Activated CD4-positive, alpha-beta T cell treated with anti-CD3 and anti-CD28 coated beads, Interleukin-2, amount 10 ng/mL, durations not matched to agents 7 days and 5 days (primary cell): ENCODE measurements at places on chromosomes 5 and 9. TPM values are rescaled to one million over a fixed set of nuclear protein-coding genes. Genes with fewer than 3 reads are reported as not detected.

Gene SMIM15
- 49.0 TPM for total RNA-seq

Gene HRCT1
- not detected for total RNA-seq

Gene FSTL4
- not detected for total RNA-seq

Gene PCDHB2
- total RNA-seq, result not detected

Gene HRH2
- total RNA-seq, result 25.5 TPM

Gene LMX1B
- total RNA-seq, result not detected

Gene OR1B1
- total RNA-seq, result not detected

Gene PRDM9
- total RNA-seq, result not detected

Gene RARS1
- 68.2 TPM for total RNA-seq

Gene CNOT8
- 84.7 TPM for total RNA-seq

Gene TNFSF8
- total RNA-seq, result 76.2 TPM

Gene UTP15
- total RNA-seq, result 21.2 TPM

Gene EIF4E1B
- not detected for total RNA-seq

Gene BRD3OS
- total RNA-seq, result 11.1 TPM

Gene C9
- not detected for total RNA-seq

Gene HDAC3
- total RNA-seq, result 70.2 TPM
